Fibroblast of gingiva (primary cell): ENCODE measurements at places on chromosomes 3 and 15.

DNA sequence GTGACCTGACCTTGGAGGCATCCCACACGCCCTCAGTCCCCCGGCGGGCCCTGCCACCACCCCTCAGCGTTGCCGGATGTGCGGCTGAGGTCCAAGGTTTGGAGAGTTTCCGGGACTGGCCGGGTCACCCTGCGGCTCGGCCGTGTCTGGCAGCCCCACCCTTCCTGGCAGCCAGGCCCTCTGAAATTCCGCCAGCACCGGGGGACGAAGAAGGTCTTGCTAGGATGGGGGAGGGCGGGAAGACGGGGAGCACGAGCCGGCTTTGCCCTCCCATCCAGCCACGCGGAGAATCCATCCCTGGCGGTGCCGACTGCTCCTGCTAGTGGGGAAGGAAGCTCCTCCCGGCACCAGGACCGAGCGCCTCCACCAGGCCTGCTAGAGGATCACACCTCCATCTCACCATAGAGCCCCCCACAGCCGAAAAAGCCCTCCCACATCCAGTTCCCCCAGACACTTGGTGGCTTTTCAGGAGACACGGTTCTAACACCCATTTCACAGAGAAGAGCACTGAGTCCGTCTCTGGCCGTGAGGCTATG lies 81.5 kb downstream of the CPN2 start:
- peak; percentile 40 for DNase-seq

- no peak for DNase-seq
These were observed 69.7 kb upstream of the SPRED1 start for GRCh38 chr15:38182900-38183299.

DNA sequence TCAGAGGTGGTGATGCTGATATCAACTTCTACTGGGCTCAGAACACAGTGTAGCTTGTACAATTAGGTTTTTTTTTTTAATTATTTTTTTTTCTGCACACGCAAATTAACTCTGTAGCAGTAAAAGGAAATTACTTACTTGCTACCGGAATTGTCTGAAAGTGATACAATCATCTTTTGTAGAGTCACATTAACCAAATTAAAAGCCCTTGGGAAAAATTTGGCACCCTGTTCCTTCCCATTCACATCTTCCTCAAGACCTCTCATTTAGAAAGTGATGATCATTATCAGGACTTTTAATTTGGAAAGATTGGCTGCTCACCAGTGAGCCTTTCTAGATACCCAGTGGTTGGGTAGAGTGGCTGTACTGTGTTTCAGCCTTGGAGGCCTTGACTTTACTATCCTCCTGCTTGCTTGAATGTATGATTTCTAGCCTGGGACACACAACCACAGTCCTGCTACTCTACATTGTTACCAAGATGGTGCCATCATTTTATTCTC lies 158.3 kb downstream of the ECT2 start:
- no peak for DNase-seq

DNA sequence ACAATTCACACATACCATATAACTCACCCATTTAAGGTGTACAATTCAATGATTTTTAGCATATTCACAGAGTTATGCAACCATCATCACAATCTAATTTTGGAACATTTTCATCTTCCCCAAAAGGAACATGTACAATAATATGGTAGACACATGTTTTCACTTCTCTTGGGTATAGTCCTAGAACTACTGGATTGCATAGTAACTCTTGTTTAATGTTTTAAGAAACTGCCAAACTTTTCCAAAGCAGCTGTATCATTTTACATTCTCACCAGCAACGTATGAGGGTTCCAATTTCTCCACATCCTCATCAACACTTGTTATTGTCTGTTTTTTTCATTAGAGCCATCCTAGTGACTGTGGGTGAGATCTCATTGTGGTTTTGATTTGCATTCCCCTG lies 14.3 kb downstream of the BNC1 start:
- DNase-seq, result peak; percentile 61

DNA sequence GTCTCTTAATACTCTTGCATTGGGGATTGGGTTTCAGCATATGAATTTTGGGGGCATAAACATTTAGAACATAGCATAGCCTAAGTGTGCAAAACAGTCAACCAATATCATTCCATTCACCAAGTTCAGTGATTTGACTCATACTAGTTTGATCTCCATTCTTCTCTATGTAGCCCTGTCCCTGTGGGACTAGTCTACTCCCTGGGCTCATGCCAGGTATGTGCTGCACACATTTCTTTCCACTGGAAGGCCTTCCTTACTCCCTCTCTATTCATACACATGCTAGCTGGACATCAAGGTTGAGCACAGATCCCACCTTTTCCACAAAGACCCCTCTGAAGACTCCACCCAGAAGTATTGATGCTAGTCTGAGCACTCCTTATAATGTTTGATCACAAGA lies 5.1 kb downstream of the ZDHHC23 start:
- DNase-seq, result no peak

GRCh38 chr15:97528238-97528637 lies 432.3 kb upstream of the ARRDC4 start:
- DNase-seq, result no peak

- no peak for DNase-seq
These were observed 14.7 kb upstream of the PIK3CB start for GRCh38 chr3:138849222-138849940.
